ENCODE measurements at places on chromosomes 2 and 18.

DNA sequence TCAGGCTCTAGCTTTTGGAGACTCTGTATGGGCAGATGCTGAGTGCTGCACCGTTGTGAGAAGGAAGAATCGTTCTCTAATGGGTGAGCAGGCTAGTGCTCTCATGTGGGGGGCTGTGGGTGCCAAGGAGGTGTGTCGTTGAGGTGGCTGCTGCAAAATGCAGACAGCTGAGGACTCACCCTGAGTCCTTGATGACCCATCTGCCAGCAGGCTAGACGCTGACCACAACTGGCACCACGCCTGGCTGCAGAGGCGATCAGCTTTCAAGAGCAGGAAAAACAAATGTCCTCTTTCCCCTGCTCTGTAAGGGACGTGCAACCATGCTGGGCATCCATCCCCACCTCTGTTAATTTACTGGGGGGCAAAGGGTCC, 48.2 kb downstream of the HAUS1 start:
- no peak for DNase-seq

DNA sequence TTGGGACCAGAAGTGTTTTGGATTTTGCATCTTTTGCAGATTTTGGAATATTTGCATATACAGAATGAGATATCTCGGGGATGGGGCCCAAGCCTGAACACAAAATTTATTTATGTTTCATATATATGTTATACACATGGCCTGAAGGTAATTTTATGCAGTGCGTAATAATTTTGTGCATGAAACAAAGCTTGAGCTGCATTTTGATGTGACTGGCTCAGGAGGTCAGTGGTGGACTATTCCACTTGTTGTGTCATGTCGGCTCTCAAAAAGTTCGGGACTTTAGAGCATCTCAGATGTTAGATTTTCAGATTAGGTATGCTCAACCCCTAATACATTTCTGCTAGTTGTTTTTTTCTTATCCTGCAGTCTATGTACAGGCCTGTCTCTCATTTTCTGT, 145.4 kb downstream of the FAM210A start:
- DNase-seq = no peak

DNA sequence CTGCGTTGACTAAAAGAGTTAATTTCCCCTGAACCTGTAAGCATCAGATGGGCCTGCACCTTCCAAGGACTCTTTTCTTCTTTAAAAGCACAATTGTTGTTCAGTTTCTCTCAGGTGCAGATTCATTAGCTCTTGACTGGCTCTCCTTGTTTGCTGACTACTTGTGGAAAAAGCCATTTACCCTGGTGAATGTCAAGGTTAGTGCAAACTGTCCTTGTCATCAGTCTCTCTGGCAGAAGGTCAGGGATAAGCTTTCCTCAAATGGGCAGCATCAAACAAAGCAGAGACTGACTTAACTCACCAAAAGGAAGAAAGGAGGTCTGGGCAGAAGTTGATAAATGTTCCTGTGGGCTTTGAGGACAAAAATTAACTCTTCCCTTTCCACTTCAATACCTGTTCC, 922.7 kb downstream of the BCL11A start:
- no peak for DNase-seq

DNA sequence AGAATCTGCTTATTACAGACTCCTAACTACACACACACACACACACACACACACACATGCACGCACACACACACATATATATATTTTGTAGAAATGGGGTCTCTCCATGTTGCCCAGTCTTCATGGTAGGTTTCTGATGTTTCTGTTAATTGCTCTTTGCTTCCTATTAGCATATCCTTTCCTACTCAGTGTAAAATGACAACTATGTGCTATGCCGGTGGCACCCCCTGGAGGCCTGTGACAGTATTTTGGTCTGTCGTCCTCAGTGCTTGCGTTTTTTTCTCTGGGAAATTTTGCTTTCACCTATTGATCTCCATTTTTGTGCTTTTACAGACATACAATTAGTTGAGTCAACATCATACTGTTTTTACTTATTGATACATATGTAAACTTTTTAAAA, 322.1 kb downstream of the LRRTM1 start:
- DNase-seq = no peak

- no peak for DNase-seq
These were observed 18.0 kb downstream of the SPEG start for GRCh38 chr2:219452361-219453317.

GRCh38 chr2:197383825-197384224, 51.0 kb downstream of the SF3B1 start:
- no peak for DNase-seq

- no peak for DNase-seq
These were observed 21.5 kb upstream of the MFSD2B start for GRCh38 chr2:23988371-23988770.

DNA sequence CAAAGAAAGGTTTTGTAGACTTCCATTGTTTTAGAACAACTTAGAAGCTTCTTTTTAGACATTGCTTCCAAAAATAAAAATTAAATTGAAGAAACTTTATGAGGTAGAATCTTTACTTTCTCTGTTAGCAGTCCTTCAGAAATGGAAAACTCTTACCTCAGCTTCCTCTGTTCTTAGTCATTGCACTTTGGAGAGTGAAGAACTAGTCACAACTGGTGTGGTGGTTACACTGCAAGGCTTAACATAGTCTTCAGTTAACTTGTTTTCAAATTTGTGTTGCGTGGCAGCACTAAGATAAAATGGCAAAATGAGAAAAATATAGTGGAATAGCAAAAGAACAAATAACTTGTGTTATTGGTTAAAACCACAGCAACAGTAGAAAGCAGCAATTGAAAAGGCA, 332.6 kb downstream of the KIAA1328 start:
- DNase-seq = no peak

- DNase-seq = no peak
These were observed 23.4 kb upstream of the LRRC30 start for GRCh38 chr18:7207366-7207915.

Data from left lobe of liver (tissue), 2 donors.